ENCODE measurements at places on chromosomes 12 and 14. TPM values are rescaled to one million over a fixed set of nuclear protein-coding genes. Genes with fewer than 3 reads are reported as not detected.

The SLC2A14 gene
- polyA plus RNA-seq: 6.8 TPM

The MGP gene
- 0.60 TPM for polyA plus RNA-seq

The SYNDIG1L gene
- 1.4 TPM for polyA plus RNA-seq

The AQP2 gene
- polyA plus RNA-seq: not detected

The SERPINA10 gene
- 0.11 TPM for polyA plus RNA-seq

The MAGOHB gene
- 175 TPM for polyA plus RNA-seq

The TMTC1 gene
- polyA plus RNA-seq: 4.8 TPM

The ADAM21 gene
- polyA plus RNA-seq: not detected

The RFC5 gene
- polyA plus RNA-seq: 35.0 TPM

The TMEM263 gene
- polyA plus RNA-seq: 7.1 TPM

The SLC25A21 gene
- 10.6 TPM for polyA plus RNA-seq

The GPRC5D gene
- polyA plus RNA-seq: not detected

The CTSG gene
- not detected for polyA plus RNA-seq

The MLF2 gene
- polyA plus RNA-seq: 283 TPM

The NELL2 gene
- polyA plus RNA-seq: 23.3 TPM

The IL23A gene
- 8.0 TPM for polyA plus RNA-seq

The CLEC9A gene
- polyA plus RNA-seq: not detected

The CISTR gene
- polyA plus RNA-seq: not detected

The CELA1 gene
- not detected for polyA plus RNA-seq

The MIP gene
- polyA plus RNA-seq: 0.47 TPM

The HOXC12 gene
- polyA plus RNA-seq: not detected

The SERPINA5 gene
- 0.81 TPM for polyA plus RNA-seq

The NRIP2 gene
- 0.66 TPM for polyA plus RNA-seq

The MORN3 gene
- polyA plus RNA-seq: 0.36 TPM

The KCNJ8 gene
- polyA plus RNA-seq: 1.0 TPM

The DENND5B gene
- polyA plus RNA-seq: 5.4 TPM

The KRT83 gene
- not detected for polyA plus RNA-seq

The CCDC177 gene
- 0.18 TPM for polyA plus RNA-seq

The OTX2 gene
- 16.5 TPM for polyA plus RNA-seq

The KRT85 gene
- polyA plus RNA-seq: not detected

The HOXC13 gene
- not detected for polyA plus RNA-seq

The GAPDH gene
- 6,140 TPM for polyA plus RNA-seq

The ARMH4 gene
- polyA plus RNA-seq: 13.9 TPM

The TAS2R30 gene
- polyA plus RNA-seq: 0.80 TPM

The ASB2 gene
- 1.5 TPM for polyA plus RNA-seq

The ALDH1L2 gene
- 5.8 TPM for polyA plus RNA-seq

The UBR7 gene
- 12.4 TPM for polyA plus RNA-seq

The OTOGL gene
- 0.80 TPM for polyA plus RNA-seq

The RIN3 gene
- 1.5 TPM for polyA plus RNA-seq

The CDK4 gene
- polyA plus RNA-seq: 108 TPM

The BCL11B gene
- polyA plus RNA-seq: 2.7 TPM

The LRR1 gene
- polyA plus RNA-seq: 41.9 TPM

The TAS2R20 gene
- polyA plus RNA-seq: not detected

The MYBPC1 gene
- polyA plus RNA-seq: 0.18 TPM

The SLC38A4 gene
- polyA plus RNA-seq: 5.8 TPM

The C12orf75 gene
- 73.5 TPM for polyA plus RNA-seq

The INSM2 gene
- polyA plus RNA-seq: not detected

The OTUB2 gene
- polyA plus RNA-seq: 2.1 TPM

The RND1 gene
- polyA plus RNA-seq: 7.4 TPM

Measured in GM23338 (cell line).